ENCODE measurements at places on chromosomes 12 and 14.

- DNase-seq = no peak
Observed at GRCh38 chr14:104928391-104929133, 3.9 kb downstream of the PLD4 start.

- DNase-seq = no peak
Observed at GRCh38 chr12:120866108-120866507, 38.0 kb downstream of the SPPL3 start.

- DNase-seq = no peak
Observed at GRCh38 chr14:60566101-60566500, 57.2 kb downstream of the SIX6 start.

DNA sequence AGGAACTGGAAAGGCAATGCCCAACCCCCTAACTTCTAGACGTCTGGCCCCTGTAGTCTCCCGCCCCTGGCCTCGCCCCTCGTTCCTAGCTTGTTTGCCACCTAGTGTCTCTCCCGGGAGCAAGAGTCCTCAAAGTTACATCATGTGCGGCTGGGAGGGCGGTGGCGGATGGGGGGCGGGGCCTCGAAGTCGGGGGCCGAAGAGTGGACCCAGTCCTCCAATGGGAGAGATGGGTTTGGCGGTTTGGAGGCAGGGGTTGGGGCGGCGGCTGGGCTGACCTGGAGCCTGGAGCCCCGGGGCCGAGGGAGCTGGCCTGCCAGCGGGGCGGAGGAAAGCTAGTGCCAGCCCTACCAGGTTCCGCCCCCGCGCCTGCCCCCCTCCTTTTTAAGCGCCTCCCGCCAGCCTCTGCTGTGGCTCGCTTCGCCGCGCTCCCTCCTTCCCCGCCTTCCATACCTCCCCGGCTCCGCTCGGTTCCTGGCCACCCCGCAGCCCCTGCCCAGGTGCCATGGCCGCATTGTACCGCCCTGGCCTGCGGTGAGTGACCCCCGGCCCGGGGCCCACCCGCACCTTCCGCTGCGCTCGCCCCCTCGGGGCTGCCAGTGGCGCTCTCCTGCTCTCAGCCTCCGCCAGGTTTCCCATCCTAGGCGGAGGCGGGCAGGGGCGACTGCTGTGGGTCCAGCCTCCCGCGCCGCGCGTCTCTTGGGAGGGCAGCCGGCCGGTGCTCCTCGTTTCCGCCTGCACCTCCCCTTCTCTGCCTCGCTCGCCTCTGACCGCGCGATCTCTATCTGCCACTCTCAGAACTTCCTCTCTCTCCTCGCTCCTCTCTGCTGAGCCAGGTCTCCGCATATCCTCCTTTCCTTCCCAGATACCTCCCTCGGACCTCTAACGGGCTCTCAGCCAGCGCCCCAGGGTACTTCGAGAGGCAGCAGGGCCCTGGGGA is at the start of gene PCK2:
TSS of gene PCK2 (plus strand) at position 411 of the 940 bp plus-strand sequence. CDS start at position 506, 95 bp downstream.
- DNase-seq = peak; percentile 74

DNA sequence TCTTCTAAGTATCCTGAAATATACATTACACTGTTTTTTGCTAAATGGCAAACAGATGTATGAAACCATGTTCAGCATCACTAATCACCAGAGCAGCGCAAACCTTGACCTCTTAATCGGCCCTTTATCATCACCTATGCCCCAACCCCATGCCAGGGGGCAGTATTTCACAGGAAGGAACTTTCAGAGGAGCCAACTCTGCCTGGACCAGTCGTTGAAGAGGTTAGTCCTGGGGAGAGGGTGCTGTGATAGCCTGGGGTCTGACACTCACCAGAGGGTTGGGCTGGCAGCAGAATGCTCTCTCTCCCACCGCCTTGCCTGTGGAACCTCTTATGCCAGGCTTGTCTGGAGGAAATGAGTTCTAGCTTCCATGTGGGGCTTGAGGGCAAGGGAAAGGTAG is 411.7 kb downstream of the TMEM117 start:
- DNase-seq = no peak

- no peak for DNase-seq
Observed at GRCh38 chr14:67251573-67252226, 10.5 kb downstream of the PALS1 start.

DNA sequence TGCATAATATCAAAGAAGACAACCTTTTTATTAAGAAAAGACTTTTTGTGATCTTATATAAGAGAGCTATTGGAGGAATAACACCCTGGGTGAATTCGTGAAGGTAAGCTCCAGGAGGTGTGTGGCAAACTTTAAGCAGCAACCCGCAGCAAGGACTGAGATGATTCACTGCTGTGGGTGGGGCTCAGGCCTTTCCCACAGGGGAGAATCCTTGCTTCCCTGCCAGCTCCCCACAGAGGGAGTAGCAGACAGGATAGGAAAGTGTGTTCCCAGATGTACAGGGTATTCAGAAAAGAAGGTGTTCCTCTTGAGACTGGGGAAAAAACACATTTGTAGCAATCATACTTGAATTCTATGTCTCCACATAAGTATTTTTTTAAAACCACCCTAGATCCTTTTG is 9.2 kb downstream of the NDUFA12 start:
- DNase-seq = no peak

GRCh38 chr12:131829791-131830334 is 1.7 kb downstream of the MMP17 start:
- DNase-seq = no peak

- DNase-seq = peak; percentile 15
Observed at GRCh38 chr14:106691601-106692291, 1165.4 kb downstream of the TMEM121 start.

DNA sequence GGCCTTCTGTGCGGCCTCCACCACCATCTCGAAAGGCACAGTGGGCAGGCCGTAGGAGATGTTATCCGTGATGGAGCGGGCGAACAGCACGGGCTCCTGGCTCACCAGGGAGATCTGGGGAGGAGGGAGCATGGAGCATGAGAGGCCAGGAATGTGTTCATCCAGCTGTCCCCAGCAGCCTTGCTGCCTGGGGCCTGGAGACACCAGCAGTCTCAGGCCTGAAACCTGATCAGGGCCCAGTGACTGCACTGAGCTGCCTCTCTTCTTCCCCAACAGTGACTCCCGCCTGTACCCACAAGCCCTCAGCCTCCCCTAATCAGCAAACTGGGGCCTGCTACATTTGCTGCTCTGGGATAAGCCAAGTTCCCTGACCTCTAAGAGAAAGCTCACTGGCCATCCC is 30.9 kb downstream of the ABCB9 start:
- no peak for DNase-seq
